ENCODE measurements at places on chromosomes 3 and 15.
A peak's percentile ranks its signal among the peaks of the same experiment; 100 is the strongest.

DNA sequence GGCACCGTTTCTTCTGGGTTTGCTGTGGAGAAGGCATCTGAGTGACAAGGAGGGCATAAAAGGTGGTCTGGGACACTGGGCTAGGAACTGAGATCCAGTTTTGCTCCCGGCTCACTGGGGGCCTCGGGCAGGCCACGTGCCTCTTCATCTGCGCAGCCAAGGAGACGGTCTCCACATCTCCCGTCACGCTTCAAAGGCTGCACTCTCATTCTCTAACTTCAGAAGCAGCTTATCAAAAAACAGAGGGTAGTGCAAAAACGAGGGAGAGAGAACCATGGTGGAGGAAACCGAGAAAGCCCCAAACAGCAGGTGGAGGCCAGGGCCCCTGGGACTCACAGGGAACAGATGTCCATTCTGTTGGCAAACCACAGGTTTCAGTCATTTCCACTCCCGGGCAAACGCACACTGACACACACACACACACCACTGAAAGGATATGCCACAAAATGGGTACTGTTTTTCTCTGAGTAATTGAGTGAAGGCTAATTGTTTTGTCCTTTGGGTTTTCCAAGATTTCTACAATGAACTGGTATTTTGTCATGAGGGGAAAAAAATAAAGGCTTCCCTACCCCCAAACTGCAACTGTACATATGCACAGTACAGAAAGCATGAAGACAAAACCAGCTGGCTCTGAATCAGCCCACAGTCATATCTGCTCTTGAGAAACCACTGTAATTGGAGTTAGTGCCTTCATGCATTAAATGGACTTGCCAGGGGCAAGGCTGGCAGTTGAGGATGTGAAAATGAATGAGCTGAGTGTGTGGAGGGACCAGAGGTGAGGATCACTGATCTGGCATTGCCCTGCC lies 71.9 kb downstream of the MGLL start:
- peak; percentile 42 for DNase-seq

- DNase-seq: peak; percentile 78
These were observed 17.8 kb upstream of the ERICH6 start for GRCh38 chr3:150721285-150722130.

GRCh38 chr15:38254051-38254883 lies 1.6 kb downstream of the SPRED1 start:
- peak; percentile 77 for DNase-seq

DNA sequence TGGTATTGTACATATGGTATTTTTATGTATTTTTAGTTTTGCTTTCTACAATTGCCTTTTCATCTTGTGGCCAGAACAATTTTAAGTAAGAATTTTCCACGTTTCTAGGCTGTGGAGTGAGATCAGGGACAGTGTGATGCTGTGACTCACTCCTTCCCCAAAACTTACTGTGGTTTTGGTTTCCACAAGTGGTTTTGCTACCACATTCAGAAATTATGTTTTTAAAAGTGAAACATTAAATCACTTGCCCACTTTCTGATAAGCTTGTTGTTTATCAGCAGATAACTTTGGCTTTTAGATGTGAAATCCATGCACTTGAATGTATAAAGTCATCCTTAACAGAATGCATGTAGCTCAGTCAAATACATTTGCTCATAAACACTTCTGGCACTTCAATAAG lies 192.2 kb upstream of the THRB start:
- DNase-seq: no peak

DNA sequence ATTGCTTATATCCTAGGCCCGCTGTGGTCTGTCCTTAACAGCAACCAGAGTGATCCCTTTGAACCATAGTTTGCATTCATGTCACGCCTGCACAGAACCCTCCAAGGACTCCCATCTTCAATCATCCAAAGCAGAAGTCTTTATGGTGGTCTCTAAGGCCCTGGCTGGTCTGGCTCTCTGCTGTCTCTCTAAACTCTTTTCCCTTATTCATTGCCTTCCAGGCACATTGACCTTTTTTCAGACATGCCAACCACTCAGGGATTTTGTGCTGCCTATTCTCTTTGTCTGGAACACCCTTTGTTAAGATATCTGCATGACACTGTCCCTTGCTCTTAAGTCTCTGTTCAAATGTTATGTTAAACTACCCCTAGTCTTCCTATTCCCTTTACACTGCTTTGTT lies 21.9 kb upstream of the ZBTB47 start:
- no peak for DNase-seq

Data from NCI-H2081 (cell line).